ENCODE measurements at places on chromosomes 2 and 18.

DNA sequence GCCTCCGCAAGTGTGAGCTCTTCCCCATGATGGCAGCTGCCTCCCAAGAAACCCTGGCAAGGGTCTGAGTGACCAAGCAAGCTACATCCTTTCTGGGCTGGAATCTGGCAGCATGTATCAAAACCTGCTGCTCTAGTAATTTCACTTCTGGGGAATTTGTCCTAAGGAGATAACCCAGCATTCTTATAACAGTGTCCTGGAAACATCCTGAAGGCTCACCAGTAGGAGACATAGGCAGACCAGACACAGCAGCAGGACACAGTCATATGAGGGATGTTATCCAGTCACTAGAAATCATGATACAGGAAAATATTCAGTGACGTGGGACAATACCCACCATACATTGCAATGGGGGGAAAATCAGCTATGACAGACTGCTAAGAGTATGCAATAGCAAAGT lies 64.5 kb downstream of the CRACDL start:
- DNase-seq, result no peak

GRCh38 chr18:5091741-5092140 lies 105.3 kb downstream of the AKAIN1 start:
- no peak for DNase-seq

DNA sequence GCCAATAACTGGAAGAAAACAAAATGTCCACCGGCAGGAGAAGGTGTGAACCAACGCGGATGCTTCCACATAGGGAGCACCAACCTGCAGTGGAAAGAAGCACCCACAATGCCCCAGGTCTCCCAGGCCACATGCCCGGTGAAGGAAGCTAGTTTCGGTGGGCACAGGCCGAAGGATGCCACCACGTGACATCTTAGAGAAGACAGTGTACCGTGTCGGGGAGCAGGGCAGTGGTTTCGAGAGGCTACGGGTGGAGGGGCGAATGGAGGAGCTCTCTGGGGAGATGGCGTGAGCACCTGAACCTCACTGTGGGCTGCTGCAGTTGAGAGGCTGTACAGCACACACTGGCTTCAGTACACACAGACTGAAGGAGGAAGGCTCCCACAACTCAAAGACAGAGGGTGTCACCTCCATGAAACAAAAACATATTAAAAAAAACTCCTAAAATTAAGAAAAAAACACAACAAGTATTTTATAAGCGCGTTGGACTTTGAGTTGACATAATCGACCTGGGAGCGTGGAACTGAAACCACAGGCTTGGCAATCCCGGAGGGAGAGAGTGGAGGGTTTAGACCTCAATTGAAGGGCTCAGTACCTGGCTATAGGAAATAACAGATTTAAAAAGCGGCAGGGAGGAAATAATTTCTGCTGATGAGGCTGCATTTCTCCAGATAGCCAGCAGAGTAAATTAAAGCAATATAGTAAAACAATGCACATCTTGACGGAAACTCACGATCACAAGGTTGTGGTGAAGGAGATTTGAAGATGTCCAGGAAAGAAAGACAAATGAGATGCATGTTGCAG lies 160.1 kb downstream of the RTP5 start:
- no peak for DNase-seq

- no peak for DNase-seq
These were observed 22.0 kb downstream of the TCF23 start for GRCh38 chr2:27170581-27171337.

GRCh38 chr18:76349067-76349715 lies 145.9 kb downstream of the ZNF516 start:
- peak; percentile 43 for DNase-seq

DNA sequence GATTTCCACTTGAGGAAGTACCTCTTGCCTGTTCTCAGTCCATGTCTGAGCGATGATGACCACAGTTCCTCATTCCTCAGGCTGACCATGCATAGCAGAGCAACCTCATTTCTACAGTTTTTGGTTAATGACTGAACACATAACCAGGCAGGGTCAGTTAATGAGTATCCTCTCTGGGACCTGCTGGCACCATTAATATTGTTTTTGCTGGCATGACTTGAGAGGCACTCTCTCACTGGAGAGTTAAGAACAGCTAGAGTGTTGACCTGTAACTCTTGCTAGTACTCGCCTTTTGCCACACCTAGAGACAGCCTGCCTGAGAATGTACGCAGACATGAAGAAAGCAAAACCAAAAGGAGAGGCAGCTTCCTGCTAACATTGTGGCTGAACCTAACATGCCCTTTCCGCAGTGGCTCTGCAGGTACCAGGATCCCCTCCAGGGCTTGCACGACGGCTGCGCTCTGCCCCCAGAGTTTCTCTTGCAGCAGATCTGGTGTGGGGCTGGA lies 23.9 kb downstream of the PECR start:
- DNase-seq, result peak; percentile 31

DNA sequence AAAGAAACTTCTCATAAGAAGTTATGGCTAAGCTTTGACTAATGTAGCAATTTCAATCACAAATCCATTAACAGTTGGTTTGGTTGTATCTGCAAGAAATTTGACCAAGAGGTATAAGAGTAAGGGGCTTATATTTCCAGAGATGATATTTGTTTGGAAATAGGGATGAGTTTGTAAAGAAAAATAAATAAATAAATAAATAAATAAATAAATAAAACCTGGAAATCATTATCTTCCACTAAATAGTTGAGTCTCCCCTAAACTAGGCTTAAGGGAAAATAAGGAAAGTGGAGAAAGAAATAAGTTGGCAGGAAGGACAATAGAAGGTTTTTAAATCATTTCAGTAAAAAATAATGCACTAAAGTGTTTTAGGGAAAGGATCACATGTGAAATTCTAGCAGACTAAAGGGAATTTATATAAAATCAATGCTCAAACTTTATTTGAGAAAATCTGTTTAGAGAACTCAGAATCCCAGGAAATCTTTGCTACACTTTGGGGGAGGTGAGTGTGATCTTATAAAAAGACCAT lies 23.5 kb upstream of the SCN7A start:
- DNase-seq, result no peak

DNA sequence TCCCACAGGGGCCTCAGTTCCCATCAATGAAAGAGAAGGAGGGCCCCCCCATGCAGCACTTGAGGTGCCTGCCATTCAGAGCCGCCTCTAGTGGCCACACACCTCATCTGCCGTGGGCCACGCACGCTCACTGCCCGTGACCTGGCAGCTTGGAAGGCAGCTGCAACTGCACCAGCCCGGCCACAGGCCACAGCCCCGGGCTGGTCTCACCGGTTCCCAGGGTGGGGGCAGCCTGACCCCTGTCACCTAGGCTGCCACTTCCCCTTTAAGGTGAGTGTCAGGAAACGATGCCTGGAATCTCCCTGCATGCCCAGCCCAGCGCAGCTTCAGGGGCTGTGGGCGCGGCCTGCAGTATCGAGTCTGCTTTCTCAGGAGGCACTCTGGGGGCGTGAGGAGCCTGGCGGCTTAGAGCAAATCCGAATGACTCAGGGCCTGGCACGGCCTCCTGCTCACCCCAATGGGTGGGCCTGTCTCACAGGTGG lies 2.6 kb downstream of the MAB21L4 start:
- DNase-seq, result no peak

GRCh38 chr18:46920653-46921052 lies 3.3 kb downstream of the KATNAL2 start:
- DNase-seq, result no peak

DNA sequence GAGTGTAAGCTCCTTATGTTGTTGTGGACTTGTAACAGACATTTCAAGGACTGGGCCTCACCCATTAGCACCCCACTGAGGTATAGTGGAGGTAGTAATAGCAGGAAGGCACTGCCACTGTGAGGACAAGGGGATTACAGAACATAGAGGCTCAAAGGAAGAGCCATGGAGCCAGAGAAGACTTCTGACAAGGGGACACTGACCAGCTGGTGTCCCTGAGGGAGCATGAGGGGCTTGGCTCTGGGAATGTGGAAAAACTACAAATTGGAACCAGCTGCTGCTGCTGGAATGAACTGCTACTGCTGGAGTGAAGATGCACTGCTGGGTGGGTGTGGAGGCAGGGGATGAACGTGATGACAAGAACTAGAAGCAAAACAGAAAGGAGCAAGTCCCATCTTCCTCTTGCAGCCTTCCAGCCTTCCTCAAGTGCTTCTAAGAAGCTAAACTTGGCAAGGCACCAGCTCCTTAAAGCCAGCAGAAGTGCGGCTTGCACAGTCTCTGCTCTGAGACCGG lies 167.3 kb upstream of the NOSTRIN start:
- no peak for DNase-seq

- DNase-seq, result peak; percentile 51
These were observed 2.7 kb downstream of the GPC1 start for GRCh38 chr2:240437861-240438809.

DNA sequence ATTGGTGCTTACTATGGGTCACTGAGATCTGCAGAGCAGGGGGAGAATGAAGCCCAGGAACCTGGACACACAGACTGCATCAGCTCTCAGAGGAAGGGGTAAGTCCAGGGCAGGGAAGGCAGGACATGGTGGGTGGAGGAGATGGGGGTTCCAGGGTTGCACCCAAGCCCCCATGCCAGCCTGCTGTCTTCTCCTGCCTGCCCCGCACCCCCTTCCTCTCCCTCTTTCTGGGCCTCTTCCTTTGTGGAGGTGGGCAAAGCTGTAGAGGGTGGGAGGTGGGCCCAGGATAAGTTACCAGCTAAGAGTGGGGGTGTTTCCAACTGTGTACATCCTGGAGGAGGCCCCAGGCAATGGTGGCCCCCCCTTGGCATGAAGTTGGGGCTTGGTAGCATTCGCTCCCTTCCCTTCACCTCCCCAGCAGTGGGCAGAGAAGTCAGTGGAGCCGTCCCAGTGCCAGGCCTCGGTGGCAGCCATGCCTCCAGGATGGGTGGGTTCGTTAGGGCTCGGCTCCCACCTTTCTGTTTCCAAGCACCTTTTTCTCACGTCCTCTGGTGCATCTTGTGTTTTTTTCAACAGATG lies 132.2 kb downstream of the CLIP4 start:
- no peak for DNase-seq

DNA sequence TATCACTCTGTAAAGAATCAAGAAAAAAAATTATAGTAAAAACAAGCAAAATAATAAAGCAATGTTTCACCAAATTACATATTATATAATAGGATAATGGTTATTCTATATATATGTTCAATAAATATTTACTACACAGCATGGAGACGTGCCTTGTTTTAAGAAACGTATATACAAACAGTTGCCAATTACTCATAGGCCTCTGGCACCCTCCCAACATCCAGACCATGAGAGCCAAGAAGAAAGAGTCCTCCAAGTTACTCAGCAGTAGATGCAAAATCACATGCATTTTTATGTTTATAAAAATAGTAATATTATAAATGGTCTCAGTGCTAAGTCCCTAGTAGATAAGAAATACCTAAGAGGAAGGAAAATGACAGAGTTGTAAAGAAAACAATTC lies 64.8 kb downstream of the REV1 start:
- no peak for DNase-seq

DNA sequence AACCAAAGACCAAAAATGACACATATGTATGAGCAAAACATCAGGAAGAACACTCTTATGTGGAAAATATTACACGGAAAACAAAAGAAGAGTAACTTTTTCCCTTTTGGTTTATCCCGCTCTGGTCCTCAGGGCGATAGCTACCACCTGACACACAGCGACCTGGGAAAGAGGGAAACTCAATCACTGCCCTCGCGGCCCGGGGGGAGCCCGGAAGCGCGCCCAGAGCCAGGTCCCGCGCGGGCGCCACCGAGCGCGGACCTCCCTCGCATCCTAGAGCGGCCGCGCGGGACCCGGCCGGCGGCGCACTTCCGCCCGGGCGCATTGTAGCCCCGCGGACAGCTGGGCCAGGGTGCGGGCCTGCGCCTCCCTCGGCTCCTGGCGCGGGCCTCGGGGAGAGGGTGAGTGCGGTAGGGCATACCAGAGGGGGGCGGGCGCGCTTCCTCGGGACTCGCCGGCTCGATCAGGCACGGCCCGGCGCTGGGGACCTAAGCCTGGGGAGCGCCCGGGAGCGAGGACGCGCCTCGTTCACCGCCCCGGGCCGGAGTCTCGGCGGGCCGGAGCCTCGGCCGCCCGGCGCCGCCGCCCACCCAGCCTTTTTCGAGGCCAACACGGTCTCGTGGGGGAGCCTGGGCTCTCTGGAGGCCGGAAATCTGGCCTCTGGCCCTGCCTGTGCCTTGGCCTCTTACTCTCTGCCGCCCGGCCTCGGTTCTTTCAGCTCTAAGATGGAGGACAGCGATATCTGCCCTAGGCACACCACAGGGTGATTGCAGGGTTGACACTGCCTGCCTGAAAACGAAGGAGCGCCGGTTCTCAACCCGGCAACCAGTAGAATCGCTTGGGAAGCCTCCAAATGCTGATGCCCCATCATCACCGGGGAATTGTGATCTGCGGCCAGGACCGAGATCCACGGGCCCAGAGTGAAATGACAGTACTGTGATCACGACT lies at the start of gene ELAC1:
Gene ELAC1, plus strand, starts transcription at position 327 of the 948 bp plus-strand sequence. CDS start 6,365 bp downstream, outside the sequence.
- peak; percentile 43 for DNase-seq

- DNase-seq, result peak; percentile 81
These were observed 37.3 kb upstream of the BMP10 start for GRCh38 chr2:68908392-68908970.

GRCh38 chr2:179861027-179861415 lies 391 bp downstream of the ZNF385B start:
- no peak for DNase-seq

GRCh38 chr18:46167971-46168370 lies 63.8 kb downstream of the HAUS1 start:
- no peak for DNase-seq

- DNase-seq, result no peak
These were observed 11.6 kb downstream of the KCNJ3 start for GRCh38 chr2:154710078-154710477.

GRCh38 chr2:174066871-174067270 lies 101.7 kb upstream of the SP3 start:
- no peak for DNase-seq

GRCh38 chr2:88059979-88060906 lies 4.7 kb upstream of the KRCC1 start:
- DNase-seq, result peak; percentile 20

GRCh38 chr2:180122874-180123273 lies 115.8 kb upstream of the CWC22 start:
- DNase-seq, result no peak

Data from activated CD4-positive, alpha-beta T cell treated with anti-CD3 and anti-CD28 coated beads for 1 hour (primary cell).